ENCODE measurements at places on chromosomes 3 and 15.

GRCh38 chr15:56931639-56932508, 13.4 kb downstream of the TCF12 start:
- DNase-seq, result no peak

- no peak for DNase-seq
Observed at GRCh38 chr3:62241279-62241678, 132.1 kb downstream of the FEZF2 start.

GRCh38 chr3:192409201-192409837, 318.0 kb downstream of the FGF12 start:
- no peak for DNase-seq

DNA sequence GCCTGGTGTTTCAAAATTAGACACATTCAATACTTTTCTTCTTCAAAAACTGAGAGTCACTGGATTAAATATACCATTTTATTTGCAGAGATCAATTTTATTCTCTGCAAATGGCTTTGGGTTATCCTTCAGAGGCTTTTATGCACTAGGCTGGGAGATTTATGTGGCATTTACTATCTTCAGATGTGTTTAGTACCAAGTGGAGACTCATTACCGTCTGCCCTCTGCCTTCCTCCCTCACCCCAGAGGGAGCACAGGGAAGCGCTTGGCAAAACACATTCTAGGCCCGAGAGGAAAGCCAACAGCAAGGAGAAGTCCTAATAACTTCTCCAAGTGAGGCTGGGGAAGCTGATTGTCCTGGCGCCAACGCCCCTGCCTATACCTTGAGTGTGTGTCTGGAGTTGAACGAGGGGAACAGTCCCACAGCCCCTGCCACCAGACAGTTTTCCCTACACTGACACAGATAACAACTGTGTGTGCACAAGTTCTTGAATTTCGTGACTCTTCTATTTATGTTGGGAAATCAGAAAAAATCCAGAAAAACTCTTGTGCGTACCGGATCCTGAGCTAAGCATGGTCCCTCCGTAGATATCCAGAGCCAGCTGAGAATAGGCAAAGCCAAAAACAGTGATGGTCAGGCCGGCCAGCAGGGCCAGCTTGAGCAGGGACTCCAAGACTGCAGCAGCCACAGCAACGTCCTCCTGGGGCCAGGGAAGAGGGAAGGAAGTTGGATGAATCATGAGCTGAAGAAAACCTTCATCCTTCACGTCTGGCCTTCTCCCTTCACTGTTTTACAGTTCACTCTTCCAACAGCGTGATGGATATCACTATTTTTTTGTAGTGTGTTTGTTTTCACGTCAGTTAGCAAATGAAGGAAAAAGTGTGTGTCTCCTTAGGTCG, 26.6 kb downstream of the RFT1 start:
- no peak for DNase-seq

- no peak for DNase-seq
Observed at GRCh38 chr15:96324192-96324895, 6.2 kb upstream of the NR2F2 start.

- DNase-seq, result no peak
Observed at GRCh38 chr15:74867466-74868038, 5.6 kb downstream of the SCAMP2 start.

DNA sequence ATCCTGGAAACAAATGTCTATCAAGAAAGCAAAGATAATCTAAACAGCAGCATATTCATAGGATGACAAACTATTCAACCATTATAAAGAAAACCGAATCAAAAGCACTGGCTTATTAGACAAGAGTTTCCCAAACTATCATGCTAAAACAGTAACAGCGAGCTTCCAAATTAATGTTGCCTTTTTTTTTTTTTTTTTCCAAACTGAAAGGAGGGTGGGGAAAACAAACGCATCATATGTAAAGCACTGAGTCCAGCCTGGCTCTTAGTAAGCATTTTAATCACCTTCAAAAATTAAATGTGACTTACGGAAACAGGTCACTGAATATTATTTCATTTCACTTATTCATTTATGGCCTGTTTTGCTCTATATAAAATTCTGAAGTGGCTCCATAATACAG, 2.3 kb downstream of the TJP1 start:
- DNase-seq, result no peak

GRCh38 chr15:50146632-50147031, 27.6 kb upstream of the ATP8B4 start:
- no peak for DNase-seq

DNA sequence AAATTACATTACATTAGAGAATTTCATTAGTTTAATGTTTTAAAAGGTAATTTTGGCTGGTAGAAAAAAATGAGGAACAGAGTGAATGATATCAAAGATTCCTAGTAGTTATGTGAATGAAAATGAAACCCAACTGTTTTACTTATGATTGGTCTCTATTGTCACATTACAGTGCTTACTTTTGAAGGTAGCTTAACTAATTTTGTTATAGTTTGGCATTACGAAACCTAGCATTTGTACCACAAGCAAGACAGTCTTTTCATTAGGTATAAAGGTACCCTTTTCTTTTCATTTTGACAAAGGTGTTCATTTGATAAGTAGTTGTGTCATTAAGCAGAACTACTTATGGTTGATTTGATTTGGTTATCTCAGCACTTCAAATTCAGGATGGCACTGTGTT, 6.9 kb downstream of the SELENOT start:
- no peak for DNase-seq

DNA sequence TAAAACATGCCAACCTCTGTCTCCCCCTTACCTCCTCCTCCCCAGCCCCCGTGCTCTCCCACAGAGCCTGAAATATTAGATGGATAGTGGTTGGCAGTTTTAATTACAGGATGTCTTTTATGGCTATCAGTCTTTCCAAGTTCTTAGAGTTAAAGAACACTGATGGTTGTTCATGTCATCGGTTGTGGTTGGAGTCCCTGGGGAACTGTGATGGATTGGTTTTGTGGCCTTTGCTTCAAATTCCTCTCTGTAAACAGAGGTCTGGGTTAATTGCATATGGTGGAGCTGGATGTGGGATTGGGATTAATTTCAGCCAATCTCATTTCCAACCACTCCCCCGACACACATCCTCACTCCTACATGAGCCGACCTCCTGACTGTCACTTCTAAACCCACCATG, 164.5 kb upstream of the PROK2 start:
- DNase-seq, result no peak

- no peak for DNase-seq
Observed at GRCh38 chr15:38671675-38672254, 107.2 kb upstream of the RASGRP1 start.

DNA sequence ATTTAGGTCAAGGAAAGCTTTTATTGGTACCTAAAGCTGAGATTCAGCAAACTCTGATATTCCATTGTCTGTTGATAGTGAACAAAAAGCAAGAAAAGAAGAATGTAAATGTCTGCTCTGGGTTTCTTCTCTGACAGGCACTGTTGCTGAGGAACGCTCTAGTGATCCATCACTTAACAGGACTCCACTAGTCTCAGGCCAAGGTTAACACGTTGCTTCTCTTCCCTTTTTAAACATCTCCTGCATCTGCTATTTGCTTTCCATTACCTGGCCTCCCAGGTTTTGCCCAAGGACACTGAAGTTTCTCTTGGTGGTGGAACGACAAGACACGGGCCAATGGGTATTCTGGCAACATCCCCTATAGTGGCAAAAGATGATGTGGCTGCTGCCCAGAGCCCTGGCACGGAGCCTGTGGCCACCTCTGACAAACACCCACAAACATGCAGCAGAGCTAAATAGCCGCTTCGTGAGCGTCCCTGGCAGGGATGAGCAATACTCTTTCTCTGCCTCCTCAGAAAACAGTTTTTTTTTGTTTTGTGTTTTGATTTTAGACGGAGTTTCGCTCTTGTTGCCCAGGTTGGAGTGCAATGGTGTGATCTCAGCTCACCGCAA, 97.8 kb upstream of the AKAP13 start:
- DNase-seq, result no peak

- DNase-seq, result no peak
Observed at GRCh38 chr3:170976190-170976519, 50.4 kb downstream of the SLC2A2 start.

DNA sequence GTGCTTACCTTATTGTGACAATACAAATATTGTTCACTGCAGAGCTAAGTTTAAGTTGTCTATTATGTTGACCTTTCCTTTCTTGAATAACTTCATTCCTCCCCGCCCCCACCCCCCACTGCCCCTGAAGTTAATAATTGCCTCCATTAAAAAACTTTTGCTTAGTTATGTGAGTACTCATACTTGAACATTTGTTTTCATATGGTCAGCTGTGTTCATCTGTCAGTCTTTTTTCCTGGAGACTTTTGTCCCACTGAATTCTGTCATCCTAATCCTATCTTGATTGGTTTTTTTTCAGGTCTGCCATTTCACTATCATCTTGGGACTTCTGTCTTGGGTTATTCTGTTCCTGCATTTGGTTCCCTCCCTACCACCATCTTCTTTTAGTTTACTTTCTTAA, 8.5 kb downstream of the SLC25A36 start:
- DNase-seq, result no peak

GRCh38 chr3:127953091-127954035, 38.3 kb downstream of the KBTBD12 start:
- no peak for DNase-seq

- no peak for DNase-seq
Observed at GRCh38 chr3:18716101-18716500, 291.0 kb upstream of the SATB1 start.

DNA sequence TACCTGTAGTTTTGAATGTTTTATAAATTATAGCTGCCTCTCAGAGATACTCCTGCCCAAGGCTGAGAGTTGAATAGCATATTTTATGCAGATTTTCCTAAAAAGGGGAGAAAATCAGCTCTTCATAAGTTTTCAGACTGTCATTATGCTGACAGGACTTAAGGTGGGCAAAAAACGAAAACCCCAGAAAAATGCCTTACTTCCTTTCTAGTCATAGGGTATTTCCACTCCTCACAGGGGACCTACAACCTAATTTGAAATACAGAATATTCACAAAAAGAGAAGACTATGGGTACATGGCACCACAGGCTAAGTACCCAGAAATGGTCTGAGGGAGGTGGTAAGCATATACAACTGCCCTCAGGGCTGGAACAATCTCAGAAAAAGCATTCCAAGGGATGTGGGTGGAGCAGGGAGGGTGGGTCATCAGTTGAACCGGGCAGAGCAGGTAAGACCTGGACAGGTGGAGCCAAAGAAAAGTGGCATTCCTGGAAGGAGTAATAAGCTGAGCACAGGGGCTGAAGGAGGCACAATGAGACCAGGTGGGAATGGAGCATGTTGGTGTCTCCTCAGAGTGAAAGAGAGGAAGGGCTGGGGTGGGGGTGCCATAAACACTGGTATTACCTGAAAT, 10.6 kb upstream of the OXSR1 start:
- no peak for DNase-seq

DNA sequence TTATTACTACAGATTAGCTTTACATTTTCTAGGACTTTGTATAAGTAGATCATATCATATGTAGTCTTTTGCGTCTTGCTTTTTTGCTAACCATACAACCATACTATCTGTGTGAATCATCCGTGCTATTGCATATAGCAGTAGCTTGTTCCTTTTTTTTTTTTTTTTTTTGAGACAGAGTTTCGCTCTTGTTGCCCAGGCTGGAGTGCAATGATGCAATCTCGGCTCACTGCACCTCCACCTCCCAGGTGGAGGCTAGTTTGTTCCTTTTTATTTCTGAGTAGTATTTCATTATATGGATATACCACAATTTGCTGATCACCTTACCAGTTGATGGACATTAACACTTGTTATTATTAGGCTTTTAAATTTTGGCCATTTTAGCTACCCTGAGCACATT, 54.5 kb upstream of the TBL1XR1 start:
- no peak for DNase-seq

- no peak for DNase-seq
Observed at GRCh38 chr3:156732261-156732660, 57.9 kb downstream of the TIPARP start.

DNA sequence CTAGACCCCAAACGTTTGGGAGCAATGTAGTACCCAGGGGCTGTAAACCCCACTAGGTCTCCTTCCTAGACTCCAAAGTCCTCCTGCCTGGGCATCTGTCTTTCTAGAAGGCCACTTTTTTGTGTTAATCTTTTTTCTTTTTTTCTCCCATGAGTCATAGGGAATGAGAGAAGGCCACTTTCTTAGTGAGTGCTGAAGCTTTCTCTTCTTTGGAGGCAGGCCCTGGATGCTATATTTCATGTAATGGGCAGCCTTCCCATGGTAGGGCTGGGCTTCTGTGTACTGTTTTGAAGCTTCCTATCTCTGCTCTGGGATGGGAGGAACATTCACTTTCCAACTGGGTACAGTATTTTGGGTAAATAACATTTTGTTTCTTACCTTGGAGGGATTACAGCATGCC, 15.2 kb upstream of the RTP2 start:
- no peak for DNase-seq

GRCh38 chr3:57003676-57004075, 56.8 kb upstream of the SPATA12 start:
- DNase-seq, result no peak

DNA sequence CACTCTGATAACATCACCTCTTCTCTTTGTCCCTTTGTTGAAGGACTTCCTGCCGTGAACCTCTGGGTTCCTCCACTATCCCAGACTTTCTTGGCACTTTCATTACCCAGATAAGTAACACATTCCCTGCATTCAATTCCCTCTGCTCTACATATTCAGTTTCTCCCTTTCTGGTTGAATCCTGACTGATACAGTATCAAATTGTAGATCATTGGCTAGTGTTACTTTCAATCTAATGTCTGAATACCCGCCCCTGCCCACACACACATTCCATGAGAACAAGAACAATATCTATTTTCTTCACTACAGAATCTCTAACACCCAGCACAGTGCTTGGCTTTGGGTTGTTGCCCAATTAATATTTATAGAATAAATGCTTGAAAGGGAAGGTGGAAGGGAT, 163.5 kb downstream of the ABHD5 start:
- no peak for DNase-seq

DNA sequence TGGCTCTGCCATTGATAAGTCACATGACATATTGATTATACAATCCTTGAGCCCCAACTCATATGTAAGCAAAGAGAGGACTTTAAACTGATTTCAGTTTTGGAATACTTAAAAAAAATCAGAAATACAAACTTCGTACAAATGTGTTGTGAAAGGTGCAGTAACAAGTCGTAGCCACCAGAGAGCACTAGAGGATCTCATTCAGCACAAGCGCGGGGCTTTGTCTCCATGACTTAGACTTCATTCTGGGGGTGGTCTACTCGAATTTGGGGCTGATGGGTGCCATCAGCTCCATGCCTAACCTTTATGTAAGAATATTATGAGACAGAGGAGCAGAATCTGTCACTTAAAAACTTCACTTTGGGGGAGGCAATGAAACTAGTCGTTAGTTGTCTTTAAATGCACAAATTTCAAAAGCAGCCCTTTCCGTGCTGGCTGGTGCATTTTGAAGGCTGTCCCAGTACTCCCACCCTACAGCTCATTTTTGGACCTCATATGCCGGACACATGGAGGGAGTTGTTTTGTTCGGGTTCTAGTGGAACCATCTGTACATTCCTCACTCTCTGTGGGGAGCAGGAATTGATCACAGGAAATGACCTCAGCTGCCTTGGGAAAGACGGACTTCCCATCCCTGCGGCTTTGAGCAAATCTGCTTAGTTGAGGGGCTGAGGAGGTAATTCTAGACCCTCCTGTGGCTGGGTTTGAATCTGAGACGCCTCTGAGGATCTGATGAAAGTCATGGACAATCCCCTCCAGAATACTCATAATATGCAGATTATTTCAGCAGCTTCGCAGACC, 27.5 kb upstream of the MASP1 start:
- no peak for DNase-seq

Data from stimulated activated CD8-positive, alpha-beta memory T cell treated with anti-CD3 and anti-CD28 coated beads, Interleukin-15, amount 100 ng/mL, for 4 hours (primary cell).